ENCODE measurements at places on chromosomes 5 and 9. TPM values are rescaled to one million over a fixed set of nuclear protein-coding genes. Genes with fewer than 3 reads are reported as not detected.

DNA sequence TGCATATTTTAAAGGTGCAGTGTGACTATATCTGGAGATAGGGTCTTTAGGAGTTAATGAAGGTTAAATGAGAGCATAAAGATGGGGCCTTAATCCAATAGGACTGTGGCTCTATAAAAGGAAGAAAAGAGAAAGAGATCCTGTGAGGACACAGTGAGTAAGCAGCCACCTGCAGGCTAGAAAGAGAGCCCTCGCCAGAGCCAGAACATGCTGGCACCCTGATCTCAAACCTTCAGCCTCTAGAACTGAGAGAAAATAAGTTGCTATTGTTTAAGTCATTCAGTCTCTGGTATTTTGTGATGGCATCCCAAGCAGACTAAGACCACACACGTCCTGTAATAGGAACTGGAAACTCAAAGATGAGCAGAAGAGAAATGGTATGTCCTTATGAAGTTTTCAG lies 41.0 kb downstream of the RNF180 start:
- DNase-seq: no peak

Gene HBEGF
- 6.9 TPM for total RNA-seq

GRCh38 chr9:136527721-136528710 lies 17.8 kb downstream of the NOTCH1 start:
- DNase-seq: no peak

DNA sequence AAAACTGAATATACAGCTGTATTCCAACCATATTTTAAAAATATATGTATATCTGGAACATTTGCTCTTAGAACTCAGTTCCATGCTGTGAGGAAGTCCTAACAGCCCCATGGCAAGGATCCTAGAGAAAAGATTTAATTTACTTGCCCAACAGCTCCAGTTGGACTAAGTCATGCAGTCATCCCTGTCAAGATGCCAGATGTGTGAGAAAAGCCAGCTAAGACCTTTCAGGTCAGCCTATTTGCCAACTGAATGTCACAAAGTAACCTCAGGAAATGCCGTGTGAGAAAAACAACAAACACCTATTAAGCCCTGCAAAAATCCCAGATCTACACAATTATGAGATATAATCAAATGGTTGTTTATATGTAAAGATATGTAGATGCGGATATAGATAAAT lies 416.3 kb downstream of the NR2F1-AS1 start:
- DNase-seq: no peak

Gene IFNA13
- not detected for total RNA-seq

- peak; percentile 79 for DNase-seq
Observed at GRCh38 chr5:139847790-139848507, 52.3 kb downstream of the PSD2 start.

Gene DRD1
- not detected for total RNA-seq

Gene LCN9
- total RNA-seq: not detected

Gene ZNF474
- not detected for total RNA-seq
